ENCODE measurements at places on chromosomes 12 and 14. TPM values are rescaled to one million over a fixed set of nuclear protein-coding genes. Genes with fewer than 3 reads are reported as not detected.
A peak's percentile ranks its signal among the peaks of the same experiment; 100 is the strongest.

DNA sequence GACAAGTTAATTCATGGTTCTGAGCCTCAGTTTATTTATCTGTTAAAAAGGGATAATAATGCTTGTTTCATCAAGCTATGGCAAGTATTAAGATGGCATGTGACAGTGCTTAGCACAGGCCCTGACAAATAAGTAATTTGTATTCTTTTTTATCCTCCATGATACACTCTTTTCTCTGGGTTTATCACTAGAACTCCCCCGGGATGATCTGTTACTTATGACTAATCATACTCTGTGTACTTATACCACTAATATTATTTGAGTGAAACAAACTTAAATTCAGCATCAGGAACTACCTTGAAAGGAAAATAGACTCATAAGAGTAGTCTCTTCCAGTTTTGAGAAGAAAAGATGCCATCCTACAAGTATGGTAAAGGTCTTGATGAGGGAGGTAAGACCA, 283.8 kb downstream of the PAWR start:
- DNase-seq = no peak

FOXJ2 gene
- 8.3 TPM for total RNA-seq

- DNase-seq = no peak
Measured at GRCh38 chr12:58302487-58303011, 361.2 kb downstream of the ATP23 start.

- peak; percentile 19 for DNase-seq
Measured at GRCh38 chr12:12890543-12891079, 751 bp upstream of the GPRC5A start.

POC1B gene
- 5.7 TPM for total RNA-seq

SLC38A2 gene
- 262 TPM for total RNA-seq

- DNase-seq = no peak
Measured at GRCh38 chr14:81729622-81730021, 196.0 kb upstream of the SEL1L start.

TNS2 gene
- total RNA-seq = 2.5 TPM

DNA sequence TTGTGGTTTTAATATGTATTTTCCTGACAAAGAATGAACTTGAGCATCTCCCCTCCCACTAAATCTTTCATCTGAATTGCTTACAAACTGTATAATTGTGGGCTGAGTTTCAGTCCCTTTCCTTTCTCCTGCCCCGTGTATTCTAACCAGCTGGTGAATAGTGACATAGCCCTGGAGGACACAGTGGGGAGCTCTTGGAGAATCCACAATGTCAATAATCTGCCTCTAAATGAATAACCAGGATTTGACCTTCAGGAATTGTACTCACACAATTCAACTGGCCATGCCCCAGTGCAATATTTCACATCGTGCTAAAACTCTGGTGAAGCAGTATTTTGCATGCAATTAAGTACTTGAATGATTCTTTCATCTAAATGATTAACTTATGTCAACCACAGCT, 177.2 kb downstream of the C12orf42 start:
- DNase-seq = no peak

KCNC2 gene
- 11.6 TPM for total RNA-seq

RBMS2 gene
- 10.2 TPM for total RNA-seq

DNA sequence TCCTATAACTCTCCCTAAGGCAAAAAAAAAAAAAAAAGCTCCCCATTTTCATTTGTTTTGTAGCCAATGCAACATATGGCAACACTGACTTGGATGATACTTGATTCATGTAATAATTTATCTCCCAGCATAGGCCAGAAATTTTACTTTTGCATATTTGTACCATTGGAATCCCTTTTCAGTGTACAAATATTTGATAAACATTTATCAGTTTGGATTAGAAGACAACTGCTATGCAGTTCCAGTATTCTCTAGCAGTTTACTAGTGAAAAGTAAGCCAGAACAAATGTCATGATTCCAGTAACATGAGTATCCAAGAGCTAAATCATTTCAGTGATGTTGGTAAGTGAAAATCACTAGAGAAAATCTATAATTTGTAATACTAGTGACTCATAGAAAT, 392.3 kb downstream of the CCER1 start:
- no peak for DNase-seq

GRCh38 chr14:89293314-89293916, 123.6 kb downstream of the FOXN3 start:
- DNase-seq = no peak

FAM186B gene
- not detected for total RNA-seq

- no peak for DNase-seq
Measured at GRCh38 chr12:131159660-131160059, 206.0 kb downstream of the ADGRD1 start.

PTPRR gene
- total RNA-seq = 0.34 TPM

DNA sequence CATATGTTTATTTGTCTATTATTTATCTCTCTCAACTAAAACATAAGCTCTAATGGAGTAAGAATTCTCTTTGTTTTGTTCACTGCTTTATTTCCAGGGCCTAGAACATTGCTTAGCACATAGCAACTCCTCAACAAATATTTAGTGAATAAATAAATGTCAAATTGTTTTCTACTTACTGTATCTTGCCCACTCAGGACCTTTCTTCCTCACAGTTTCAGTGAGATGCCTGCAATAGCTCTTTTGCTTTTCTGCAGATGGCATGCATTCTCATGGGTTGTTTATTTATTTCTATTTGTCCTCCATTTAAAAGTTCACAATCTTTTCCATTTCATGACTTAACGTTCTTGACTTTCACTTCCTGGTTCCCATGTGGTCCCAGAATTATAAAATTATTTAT, 94.9 kb upstream of the TTC7B start:
- no peak for DNase-seq
